Activated CD4-positive, alpha-beta T cell treated with anti-CD3 and anti-CD28 coated beads for 4 hours (primary cell): ENCODE measurements at places on chromosomes 4 and X.

GRCh38 chrX:32642283-32642682 lies 569.1 kb downstream of the DMD start:
- DNase-seq = no peak

DNA sequence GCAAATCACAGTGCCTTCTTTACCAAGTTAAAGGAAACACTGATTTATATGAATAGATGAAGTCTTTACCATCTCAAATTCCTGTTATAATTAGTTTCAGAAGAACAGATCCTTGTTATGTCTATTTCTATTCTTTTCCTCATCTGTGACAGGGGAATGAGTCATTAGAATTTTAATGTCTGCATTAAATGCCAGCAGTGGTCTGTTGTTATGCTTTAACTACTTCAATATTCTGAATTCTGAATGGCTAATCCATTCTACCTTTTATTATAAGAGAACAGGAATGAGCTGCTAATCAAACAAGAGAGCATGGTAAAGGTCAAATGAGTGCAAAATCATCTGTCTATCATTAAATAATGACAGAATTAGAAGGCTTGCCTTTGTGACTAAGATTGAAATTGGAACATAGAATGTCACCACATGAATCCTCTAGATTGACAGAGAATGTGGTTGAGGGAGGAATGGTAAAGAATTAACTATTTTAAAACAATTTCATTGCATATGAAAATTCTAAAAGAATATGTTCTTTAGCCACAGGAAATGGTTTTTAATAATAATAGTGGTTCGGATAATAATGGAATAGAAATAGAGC lies 935.5 kb downstream of the ADGRL3 start:
- DNase-seq = no peak

GRCh38 chr4:52876069-52876468 lies 14.0 kb downstream of the RASL11B start:
- no peak for DNase-seq

DNA sequence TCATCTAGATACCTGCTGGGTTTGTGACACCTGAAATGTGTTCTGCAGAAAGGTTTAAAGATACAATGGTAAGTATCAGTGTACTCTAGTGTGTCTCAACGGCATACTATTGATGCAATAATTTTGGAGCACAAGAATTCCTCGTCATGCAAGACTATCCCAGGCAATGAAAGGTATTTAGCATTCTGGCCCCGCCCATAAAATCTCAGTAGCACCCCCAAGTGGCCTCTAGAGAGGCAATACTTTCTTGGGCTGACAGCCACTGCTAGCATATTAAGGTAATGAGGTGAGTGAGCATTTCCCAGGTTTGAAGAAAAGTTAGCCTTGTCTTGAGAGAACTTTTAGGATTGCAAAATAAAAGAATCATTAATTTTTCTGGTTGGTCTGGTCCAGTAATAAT lies 24.0 kb downstream of the TAB3 start:
- DNase-seq = no peak

DNA sequence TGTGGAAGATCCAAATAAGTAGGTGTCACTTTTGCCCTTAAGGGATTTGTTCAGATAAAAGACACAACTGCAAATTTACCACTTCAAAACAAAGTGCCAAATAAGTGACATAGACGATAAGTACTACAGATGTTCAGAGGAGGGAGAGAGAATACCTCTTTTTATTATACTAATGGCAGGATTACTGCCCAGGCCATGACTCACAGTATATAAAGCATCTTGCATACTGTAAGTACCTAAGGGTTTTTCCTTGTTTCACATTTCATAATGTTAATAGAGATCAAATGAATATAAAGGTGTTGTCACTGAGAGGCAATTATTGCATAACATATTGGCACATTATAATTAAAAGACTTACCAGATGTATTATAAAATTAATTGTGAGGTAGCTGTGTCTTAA lies 46.4 kb downstream of the PTPN13 start:
- no peak for DNase-seq

GRCh38 chrX:17655211-17656034 lies 81.9 kb upstream of the SCML1 start:
- no peak for DNase-seq

- DNase-seq = no peak
These were observed 35.4 kb downstream of the ARHGEF38 start for GRCh38 chr4:105587841-105588240.

DNA sequence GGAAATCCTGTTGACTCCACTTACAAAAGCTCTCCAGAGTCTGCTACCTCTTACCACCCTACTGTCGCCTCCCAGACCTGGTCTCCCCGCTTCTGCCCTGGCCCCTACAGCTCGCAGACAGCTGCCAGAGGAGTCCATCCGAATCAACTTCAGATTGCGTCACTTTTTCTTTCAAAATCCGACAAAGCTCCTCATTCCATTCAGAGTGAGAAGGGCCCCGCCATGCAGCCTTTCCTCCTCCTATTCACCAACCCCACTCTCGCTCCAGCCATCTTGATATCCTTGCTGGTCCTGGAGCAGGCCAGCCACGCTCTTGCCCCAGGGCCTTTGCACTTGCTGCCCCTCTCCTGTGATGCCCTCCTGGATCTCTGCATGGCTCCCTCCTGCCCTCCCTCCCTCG lies 5.2 kb upstream of the OPN1LW start:
- DNase-seq = no peak

- no peak for DNase-seq
These were observed 17.9 kb downstream of the SMIM14 start for GRCh38 chr4:39620551-39621313.

GRCh38 chr4:83771113-83771705 lies 235.3 kb downstream of the GPAT3 start:
- DNase-seq = no peak
